ENCODE measurements at places on chromosomes 4 and X.

GRCh38 chr4:5389756-5390310 is 318.5 kb downstream of the EVC2 start:
- no peak for DNase-seq

- DNase-seq: no peak
Measured at GRCh38 chrX:84219551-84219950, 31.6 kb upstream of the RPS6KA6 start.

GRCh38 chr4:88522702-88523324 is 763 bp downstream of the PYURF start:
- DNase-seq: peak; percentile 11

DNA sequence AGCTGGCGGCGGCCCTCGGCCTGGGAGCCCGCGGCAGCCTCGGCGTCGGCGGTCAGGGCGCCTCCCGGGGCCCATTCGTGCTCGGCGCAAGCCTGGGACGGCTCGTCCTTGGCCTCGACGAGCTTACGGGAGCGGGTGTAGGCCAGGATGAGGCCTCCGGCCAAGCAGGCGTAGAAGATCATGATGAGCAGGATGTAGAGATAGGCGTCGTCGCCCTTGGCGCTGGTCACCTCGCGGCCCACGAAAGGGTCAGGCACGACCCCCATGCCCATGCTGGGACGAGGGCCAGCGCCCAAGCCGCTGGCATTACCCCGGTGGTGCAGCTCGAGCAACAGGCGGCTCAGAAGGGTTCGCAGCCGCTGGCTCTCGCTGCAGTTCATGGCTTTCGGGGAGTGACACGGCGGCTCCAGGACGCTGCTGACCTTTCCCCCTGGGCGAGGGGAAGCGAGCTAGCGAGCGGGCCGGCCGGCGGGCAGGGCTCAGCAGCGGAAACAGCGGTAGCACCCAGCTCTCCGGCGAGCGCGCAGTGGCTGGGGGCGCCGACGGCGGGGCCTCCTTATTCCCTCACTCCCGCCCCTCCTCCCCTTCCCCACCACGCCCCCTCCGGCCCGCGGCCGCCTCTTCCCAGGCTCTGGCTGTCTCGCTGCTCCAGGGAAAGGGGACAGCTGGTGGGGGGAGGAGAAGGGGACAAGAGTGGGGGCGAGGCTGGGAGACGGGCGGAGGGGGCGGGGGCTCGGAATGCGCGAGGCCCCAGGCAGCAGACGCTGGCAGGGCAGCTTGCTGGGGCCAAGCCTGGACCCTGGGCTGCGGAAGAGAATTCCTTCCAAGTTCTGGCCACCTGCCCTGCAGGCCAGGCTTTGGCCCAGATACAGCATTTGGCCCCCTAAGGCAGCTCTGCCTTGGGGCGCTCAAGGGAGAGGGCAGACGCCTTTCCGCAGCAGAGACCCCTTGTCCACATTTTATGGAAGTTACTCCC is at the start of gene KCNE5:
KCNE5 (minus strand) TSS at position 532 of the 976 bp plus-strand sequence; CDS start at position 380, 152 bp downstream.
- DNase-seq: no peak

- no peak for DNase-seq
Measured at GRCh38 chr4:38678078-38678477, 14.1 kb downstream of the KLF3 start.

- DNase-seq: no peak
Measured at GRCh38 chr4:77564231-77564630, 41.4 kb upstream of the CXCL13 start.

Data from GM12891 (cell line).